Pancreas (tissue), 10 donors: ENCODE measurements at places on chromosomes 5 and 9. TPM values are rescaled to one million over a fixed set of nuclear protein-coding genes. Genes with fewer than 3 reads are reported as not detected.

DNA sequence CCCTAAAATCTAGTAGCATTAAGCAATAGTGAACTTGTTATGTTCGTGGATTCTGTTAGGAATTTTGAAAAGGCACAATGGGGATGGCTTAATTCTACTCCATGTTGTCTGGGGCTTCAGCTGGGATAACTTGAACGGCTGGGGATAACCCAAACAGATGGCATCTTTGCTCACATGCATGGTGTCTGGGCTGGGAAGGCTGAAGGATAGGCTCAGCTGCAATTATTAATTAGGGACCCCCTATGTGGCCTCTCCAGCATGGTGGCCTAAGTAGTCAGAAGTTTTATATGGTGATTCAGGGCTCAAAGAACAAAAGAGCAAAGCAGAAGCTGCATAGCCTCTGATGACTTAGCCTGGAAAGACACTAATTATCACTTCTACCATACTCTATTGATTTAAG is 551.1 kb downstream of the PSAT1 start:
- no peak for DNase-seq
- H3K27me3 ChIP-seq: no peaks in the 10 kb centered on the region
- H3K27ac ChIP-seq: no peak overlapping the region
- H3K36me3 ChIP-seq: no peaks in the 10 kb centered on the region
- no peak overlapping the region for H3K4me3 ChIP-seq
- H3K4me1 ChIP-seq: no peaks in the 10 kb centered on the region

GRCh38 chr9:120001536-120001935 is 578.4 kb downstream of the CDK5RAP2 start:
- DNase-seq: no peak
- no peak overlapping the region for H3K4me3 ChIP-seq
- no peak overlapping the region for H3K27ac ChIP-seq
- no peaks in the 10 kb centered on the region for H3K27me3 ChIP-seq
- no peaks in the 10 kb centered on the region for H3K4me1 ChIP-seq

GRCh38 chr5:95892784-95893354 is 68.8 kb downstream of the ELL2 start:
- DNase-seq: peak; percentile 30
- no peak overlapping the region for H3K4me3 ChIP-seq
- H3K36me3 ChIP-seq: peaks cover 68% of the 10 kb centered on the region

DNA sequence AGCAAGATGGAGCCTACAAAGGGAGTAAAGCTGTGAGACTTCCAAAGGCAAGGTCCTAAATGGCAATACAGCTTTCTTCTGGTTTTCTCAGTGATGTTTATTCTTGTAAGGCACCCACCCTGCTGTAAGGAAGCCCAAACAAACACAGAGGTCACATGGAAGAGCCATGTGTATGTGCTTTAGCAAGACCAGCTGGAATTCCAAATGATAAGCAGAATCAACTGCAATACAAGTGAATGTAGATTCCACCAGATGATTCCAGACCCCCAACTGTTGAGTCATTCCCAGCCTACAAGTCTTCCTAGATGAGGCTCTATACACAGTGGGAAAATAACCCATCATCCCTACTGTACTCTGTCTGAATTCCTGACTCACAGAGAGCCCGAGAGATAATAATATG is 122.8 kb downstream of the DEPDC1B start:
- H3K27ac ChIP-seq: no peak overlapping the region
- no peaks in the 10 kb centered on the region for H3K36me3 ChIP-seq
- no peaks in the 10 kb centered on the region for H3K4me1 ChIP-seq
- no peak for DNase-seq
- H3K4me3 ChIP-seq: no peak overlapping the region

DNA sequence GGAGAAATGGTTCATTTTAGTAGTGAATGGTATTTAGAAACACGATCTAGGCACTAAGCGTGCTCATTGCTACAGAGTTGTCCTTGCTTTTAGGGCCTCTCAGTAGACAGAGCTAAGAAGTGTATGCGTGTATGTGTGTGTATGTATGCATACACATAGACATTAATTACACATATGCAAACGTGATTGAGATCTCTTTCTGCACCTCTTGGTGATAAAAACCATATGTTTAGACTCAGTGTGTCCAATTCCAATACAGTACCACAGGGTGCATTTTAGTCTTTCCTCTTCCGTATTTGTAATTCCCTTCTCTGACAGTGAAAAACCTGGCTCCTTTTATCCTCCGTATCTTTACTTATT is 13.1 kb downstream of the TRIO start:
- H3K4me1 ChIP-seq: peaks cover 34% of the 10 kb centered on the region
- H3K36me3 ChIP-seq: no peaks in the 10 kb centered on the region
- no peak overlapping the region for H3K27ac ChIP-seq
- no peaks in the 10 kb centered on the region for H3K27me3 ChIP-seq

- no peak overlapping the region for H3K4me3 ChIP-seq
- no peaks in the 10 kb centered on the region for H3K27me3 ChIP-seq
- H3K4me1 ChIP-seq: no peaks in the 10 kb centered on the region
These were observed 14.4 kb downstream of the ERGIC1 start for GRCh38 chr5:172848419-172848818.

DNA sequence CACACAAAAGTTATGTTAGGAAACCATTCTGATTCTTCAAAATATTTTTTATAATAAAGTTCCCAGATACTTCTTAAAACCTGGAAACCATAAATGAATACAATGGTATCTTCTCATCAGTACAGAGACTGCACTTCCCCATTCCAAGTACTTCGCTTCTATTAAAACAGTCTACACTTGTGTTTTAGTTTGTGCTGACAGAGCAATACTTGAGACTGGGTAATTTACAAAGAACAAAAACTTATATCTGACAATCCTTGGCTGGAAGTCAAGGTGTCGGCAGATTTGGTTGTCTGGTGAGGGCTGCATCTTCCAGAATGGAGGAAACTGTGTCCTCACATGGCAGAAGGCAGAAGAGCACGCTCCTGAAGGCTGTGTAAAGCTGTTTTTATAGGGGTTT is 70.1 kb downstream of the RFX3 start:
- no peaks in the 10 kb centered on the region for H3K36me3 ChIP-seq
- no peak overlapping the region for H3K4me3 ChIP-seq
- no peak overlapping the region for H3K27ac ChIP-seq

DNA sequence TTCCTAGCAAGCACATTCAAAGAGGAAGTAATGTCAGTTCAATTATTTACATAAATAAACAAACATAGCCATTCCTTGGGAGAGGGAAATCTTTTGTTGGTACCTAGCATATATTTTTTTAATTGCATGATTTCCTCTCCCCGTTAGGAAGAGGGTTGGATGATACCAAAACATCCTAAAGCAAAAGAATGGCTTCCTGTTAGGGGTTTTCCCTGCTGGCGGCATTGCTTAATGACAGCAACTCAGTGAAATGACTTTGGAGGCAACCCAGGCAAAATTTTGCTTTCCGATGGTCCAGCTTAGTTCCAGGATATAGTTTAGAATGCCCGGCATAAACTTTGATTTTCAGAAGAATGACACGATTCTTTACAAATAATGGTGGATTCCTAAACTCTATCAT is 73.2 kb downstream of the MAT2B start:
- no peaks in the 10 kb centered on the region for H3K36me3 ChIP-seq
- H3K4me1 ChIP-seq: no peaks in the 10 kb centered on the region
- H3K4me3 ChIP-seq: no peak overlapping the region
- no peak for DNase-seq
- H3K27ac ChIP-seq: no peak overlapping the region

DNA sequence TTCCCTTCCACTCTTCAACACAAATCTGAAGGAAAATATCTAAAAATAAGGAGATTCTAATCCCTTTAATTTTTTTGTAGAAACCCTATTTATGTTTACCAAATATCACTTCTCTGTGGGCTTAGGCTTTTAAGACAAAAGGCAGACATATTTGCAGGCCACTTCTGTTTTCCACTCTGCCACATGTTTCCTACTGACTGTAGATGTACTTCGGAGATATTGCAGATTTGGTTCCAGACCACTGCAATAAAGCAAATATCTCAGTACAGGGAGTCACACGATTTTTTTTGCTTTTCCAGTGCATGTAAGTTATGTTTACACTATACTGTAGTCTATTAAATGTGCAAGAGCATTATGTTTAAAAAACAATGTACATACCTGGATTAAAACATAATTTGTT is 219.0 kb downstream of the SREK1 start:
- DNase-seq: no peak
- H3K27me3 ChIP-seq: no peaks in the 10 kb centered on the region
- no peaks in the 10 kb centered on the region for H3K4me1 ChIP-seq
- H3K36me3 ChIP-seq: no peaks in the 10 kb centered on the region
- no peak overlapping the region for H3K4me3 ChIP-seq

- DNase-seq: peak; percentile 41
- H3K27ac ChIP-seq: no peak overlapping the region
- no peak overlapping the region for H3K4me3 ChIP-seq
- H3K36me3 ChIP-seq: no peaks in the 10 kb centered on the region
- no peaks in the 10 kb centered on the region for H3K27me3 ChIP-seq
- peaks cover 6% of the 10 kb centered on the region for H3K4me1 ChIP-seq
These were observed 9.9 kb upstream of the MEGF10 start for GRCh38 chr5:127280491-127281220.

DNA sequence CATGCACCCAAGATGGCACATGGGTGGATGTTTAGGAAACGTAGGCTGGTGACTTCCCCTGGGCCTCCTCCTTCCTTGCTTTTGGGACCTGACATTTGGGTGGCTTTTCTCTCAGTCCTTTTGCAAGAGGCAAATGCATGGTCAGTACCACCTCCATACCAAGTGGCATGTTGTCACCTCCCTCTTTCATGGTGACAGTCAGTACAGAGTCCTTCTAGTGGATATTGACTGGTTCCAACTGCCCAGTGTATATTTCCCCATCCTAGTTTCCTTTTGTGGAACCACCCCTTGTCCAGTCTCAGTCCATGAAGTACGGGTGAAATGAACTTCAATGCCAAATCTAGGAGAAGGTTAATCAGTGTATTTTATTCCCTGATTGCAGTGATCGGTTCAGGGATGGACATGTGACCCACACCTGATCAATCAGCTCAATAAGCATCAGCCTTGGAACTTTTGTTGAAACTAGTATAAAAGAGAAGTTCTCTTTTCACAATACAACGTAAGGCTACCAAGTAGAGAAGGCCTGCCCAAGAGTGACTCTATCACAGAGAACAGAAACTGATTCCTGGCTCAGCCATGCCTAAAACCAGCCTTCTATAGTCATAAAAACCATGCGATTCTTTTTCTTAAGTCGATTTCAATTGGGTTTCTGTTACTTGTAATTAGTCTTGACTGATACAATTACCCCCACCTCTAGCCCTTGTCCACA is 143.4 kb upstream of the KLF9 start:
- H3K4me1 ChIP-seq: no peaks in the 10 kb centered on the region
- no peaks in the 10 kb centered on the region for H3K36me3 ChIP-seq
- no peaks in the 10 kb centered on the region for H3K27me3 ChIP-seq
- no peak overlapping the region for H3K4me3 ChIP-seq

DNA sequence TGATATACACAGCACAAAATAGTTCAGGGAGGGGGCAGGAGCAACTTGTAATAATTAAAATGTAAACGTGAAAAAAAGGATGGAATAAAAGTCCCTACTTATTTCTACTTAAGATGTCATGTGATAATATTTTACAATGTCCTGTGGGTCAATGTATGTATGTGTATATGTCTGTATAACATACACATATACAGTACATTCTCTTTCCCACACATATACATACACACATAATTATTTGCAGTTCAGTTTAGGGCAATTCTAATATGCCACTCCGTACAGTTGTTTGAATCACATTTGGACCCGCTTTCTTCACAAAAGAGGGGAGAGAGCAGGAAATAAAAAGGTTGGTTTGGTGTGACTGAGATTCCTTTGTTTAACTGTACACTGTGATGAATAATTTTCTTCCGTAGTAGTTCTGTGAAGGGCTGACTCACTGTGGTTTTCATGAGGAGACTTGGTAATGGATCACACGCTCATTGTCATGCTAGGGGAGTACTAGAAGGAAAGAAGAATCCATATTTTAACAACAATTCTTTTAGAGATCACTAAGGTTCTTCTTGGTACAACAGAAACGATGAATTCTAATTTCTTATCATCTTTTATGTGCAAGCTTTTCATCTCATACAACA is 26.2 kb upstream of the ACOT12 start:
- H3K27ac ChIP-seq: no peak overlapping the region
- H3K4me1 ChIP-seq: no peaks in the 10 kb centered on the region
- H3K27me3 ChIP-seq: no peaks in the 10 kb centered on the region
- no peak overlapping the region for H3K4me3 ChIP-seq
- H3K36me3 ChIP-seq: peaks cover 12% of the 10 kb centered on the region
- DNase-seq: no peak

DNA sequence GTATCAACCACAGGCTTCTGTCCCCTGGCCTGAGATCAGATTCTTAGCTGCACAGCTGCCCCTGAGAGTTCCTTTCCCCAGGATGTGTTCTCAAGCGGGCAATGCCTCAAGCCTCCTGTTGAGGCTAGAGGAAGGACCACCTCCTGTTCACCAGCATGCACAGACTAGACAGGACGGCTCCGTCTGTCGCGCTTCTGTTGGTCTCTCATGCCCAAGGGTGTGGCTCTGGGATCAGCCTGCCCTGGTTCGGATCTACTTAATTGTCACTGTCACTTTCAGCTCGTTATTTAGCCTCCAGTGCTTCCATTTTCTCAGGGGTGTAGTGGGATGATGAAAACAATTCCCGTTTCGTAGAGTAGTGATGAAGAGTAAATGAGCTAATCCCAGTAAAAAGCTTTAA is 103.1 kb downstream of the KCNIP1 start:
- H3K4me1 ChIP-seq: no peaks in the 10 kb centered on the region
- no peak overlapping the region for H3K27ac ChIP-seq
- no peak for DNase-seq
- no peak overlapping the region for H3K4me3 ChIP-seq
- no peaks in the 10 kb centered on the region for H3K36me3 ChIP-seq

- H3K4me1 ChIP-seq: no peaks in the 10 kb centered on the region
- no peak overlapping the region for H3K4me3 ChIP-seq
- no peaks in the 10 kb centered on the region for H3K36me3 ChIP-seq
- no peak for DNase-seq
These were observed 100.7 kb upstream of the ERBIN start for GRCh38 chr5:65825408-65826328.

DNA sequence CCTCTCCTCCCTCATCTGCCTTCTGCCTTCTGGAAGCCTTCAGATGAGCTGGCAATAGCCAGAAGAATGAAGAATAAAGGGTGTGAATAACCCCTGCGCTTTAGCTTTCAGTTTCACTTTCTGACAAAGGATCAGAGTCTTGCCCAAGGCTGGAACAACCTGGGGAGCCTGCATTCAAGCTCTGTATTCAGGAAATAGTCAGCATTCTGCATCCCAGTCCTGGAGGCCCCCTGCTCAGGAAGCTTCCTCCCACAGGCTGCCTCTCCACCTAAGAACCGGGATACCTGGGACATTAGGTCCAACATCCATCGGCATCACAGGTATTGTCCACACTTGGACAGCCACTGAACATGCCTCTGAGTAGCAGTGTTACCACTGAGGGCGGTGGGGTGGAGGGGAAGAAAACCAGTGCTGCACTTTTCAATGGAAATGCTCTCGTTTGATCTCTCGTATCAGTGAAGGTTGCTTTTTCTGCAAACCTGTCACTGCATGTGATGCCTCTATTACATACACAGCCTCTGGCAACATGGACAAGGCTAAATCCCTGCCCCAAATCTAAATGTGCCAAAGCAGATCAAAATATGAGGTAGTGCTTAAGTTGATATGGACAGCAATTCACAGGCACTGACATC is 39.8 kb upstream of the ACO1 start:
- DNase-seq: no peak
- H3K27me3 ChIP-seq: no peaks in the 10 kb centered on the region
- no peaks in the 10 kb centered on the region for H3K36me3 ChIP-seq
- H3K4me3 ChIP-seq: no peak overlapping the region
- no peaks in the 10 kb centered on the region for H3K4me1 ChIP-seq

Gene IFT74
- total RNA-seq: 8.3 TPM

Gene CARTPT
- total RNA-seq: not detected

Gene OTULINL
- 13.0 TPM for total RNA-seq

Gene FOXD4L5
- total RNA-seq: 0.12 TPM

Gene PCDHA11
- 1.4 TPM for total RNA-seq
